Non-pigmented ciliary epithelial cell (primary cell): ENCODE measurements at places on chromosomes 7 and 10.

GRCh38 chr7:150901160-150902035, 49.1 kb downstream of the AOC1 start:
- DNase-seq, result no peak

- DNase-seq, result no peak
Measured at GRCh38 chr7:19944363-19945120, 171.1 kb upstream of the TMEM196 start.

GRCh38 chr7:121026159-121026558, 37.6 kb downstream of the CPED1 start:
- DNase-seq, result no peak

- no peak for DNase-seq
Measured at GRCh38 chr10:114605155-114605797, 52.8 kb downstream of the ABLIM1 start.

- no peak for DNase-seq
Measured at GRCh38 chr7:2278026-2278425, 36.0 kb downstream of the NUDT1 start.

DNA sequence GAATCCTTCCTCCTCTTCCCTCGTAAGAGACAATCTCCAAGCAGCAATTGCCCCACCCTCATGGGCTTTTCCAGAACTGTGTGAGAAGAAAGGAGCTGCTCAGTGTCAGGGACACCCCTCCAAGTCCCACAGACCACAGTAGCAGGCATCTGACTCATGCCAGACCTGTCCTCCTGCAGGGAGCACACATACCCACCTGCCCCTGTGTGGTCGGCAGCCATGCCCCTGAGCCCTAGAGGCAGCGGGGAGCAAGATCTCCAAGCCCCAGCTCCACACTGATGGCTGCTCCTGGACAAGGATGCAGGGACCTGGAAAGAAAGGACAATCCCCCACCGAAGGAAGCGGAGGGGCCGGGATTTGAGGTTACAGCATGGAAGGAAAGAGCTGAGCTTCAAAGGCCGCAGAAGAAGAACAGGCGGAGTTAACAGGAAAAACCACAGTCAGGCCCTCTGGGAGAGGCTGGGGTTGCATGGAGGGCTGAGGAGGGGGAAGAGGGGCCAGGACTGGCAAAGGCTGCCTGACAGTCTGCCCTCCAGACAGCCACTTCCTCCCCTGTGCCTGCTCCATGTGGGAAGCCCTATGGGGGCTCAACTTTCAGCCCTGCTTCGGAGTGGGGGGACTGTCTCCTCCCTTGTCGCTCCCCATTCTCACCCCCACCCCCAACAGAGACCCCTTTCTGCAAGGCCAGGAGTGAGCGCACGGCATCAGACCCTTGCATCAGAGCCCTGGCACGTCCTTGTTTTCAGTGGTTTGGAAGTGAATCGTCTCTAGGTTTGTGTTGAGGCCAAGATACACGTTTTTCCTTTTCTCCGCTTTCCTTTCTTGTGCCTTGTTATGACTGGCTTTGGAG, 46.8 kb downstream of the ASB13 start:
- DNase-seq, result no peak

DNA sequence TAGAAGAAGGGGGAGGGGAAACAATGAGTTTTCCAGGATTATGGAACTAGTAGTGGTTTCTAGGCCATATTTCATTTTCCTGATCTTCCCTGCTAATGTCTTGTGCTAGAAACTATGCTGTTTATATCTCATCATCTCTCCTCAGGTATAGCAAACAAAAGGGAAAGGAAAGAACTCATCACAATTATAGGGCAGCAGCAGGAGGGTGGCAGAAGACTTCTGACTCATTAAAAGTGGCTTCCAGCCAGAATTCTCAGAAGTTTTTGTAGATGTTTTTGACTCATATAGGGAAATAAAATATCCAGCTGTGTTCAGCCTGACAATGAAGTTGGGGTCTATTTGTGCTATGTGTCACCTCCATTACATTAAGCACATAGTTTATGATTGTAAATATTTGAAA, 6.5 kb downstream of the AHR start:
- peak; percentile 63 for DNase-seq

DNA sequence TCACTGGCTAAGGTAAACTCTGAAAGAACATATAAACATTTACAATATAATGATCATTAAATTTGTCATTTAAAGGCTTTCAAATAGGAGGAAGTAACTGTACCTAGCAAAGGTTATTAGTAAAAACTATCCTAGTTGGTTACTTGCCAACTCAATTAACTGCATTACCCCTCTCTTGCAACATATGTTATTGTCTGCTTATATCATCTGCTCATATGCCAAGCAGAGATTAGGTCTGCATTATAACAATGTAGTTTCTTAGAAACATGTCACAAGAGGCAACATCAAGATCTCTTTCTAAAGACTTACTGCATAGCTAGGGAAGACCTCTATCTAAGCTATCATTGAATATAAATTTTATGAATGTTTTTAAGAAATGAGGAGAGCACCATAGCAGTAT, 132.5 kb downstream of the RELN start:
- DNase-seq, result no peak

DNA sequence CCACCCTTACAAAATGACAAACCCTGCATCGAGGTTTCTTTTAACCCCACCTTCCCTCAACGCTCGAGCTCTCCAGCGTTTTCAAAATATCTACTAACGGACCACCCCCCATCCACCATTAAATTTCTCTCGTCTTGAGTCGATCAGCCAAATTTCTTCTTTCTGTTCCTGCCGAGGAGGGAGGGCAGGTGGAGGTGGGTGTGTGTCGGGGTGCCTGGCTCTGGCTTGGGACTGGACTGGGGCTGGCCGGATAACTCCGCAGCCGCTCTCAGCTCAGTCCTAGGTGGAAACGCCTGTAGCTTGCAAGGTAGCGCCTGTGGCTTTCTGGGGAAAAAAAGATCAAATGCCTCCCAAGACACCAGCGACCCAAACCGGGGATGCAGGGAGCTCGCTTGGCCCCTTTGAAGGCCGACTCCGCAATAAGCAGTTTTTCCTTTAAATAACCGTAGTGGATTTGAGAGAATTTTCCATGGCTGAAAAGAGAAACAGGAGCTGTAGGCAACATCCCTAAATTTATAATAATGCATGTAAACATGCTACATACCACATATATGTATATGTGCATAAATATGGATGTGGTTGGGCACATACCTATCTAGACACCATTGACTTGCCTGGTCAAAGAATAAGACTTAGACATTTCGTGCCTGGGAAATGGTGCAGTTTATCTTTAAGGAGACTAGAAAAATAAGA, 1.9 kb upstream of the TMEM178B start:
- no peak for DNase-seq

- DNase-seq, result no peak
Measured at GRCh38 chr10:84217746-84218145, 7.6 kb downstream of the LRIT2 start.

GRCh38 chr10:50472914-50473313, 150.8 kb downstream of the SGMS1 start:
- DNase-seq, result no peak

GRCh38 chr10:11560076-11560709, 51.3 kb downstream of the USP6NL start:
- no peak for DNase-seq

DNA sequence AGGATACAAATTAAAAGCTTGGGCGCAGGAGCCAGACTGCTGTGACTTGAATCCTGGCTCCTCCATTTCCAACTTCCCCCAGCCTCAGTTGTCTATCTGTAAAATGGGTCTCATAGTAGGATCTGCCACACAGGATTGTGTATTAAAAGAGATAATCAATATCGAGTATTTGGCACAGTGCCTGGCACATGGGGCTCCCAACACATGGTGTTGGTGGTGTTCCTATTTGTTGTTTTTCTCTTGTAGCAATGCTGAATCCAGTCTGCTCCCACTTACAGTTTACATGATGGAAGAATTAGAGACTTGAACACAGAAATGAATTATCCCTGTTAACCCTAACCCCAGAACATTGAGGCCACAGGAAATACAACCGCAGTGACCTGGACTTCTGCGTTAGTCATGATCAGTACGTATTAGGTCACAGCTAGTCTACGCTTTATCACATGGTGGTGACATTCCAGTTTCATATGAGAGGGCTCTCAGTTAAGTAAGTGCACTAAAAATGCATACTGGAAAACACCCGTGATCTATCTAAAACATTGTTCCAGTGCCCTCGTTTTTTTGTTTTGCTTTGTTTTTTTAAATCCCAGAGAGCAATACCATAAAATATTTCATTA, 169.5 kb upstream of the KLF14 start:
- peak; percentile 95 for DNase-seq

DNA sequence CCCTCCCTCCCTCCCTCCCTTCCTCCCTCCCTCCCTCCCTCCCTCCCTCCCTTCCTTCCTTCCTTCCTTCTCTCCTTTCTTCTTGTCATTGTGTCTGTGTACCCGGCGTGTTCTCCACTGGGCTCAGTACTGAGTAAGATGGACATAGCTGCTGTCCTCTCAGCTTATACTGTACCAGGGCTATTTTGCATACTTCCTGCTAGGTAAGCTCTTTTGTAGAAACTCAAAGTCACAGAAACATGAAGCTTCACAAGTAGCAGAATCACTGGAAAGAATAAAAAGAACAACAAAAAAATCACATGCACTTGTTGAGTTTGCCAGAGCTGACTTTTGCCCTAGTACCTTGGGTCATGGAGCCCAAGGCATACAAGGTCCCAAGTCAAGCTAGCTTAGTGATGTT, 125.7 kb downstream of the PLPP4 start:
- DNase-seq, result no peak

GRCh38 chr7:130913639-130914553, 179.9 kb upstream of the KLF14 start:
- no peak for DNase-seq

DNA sequence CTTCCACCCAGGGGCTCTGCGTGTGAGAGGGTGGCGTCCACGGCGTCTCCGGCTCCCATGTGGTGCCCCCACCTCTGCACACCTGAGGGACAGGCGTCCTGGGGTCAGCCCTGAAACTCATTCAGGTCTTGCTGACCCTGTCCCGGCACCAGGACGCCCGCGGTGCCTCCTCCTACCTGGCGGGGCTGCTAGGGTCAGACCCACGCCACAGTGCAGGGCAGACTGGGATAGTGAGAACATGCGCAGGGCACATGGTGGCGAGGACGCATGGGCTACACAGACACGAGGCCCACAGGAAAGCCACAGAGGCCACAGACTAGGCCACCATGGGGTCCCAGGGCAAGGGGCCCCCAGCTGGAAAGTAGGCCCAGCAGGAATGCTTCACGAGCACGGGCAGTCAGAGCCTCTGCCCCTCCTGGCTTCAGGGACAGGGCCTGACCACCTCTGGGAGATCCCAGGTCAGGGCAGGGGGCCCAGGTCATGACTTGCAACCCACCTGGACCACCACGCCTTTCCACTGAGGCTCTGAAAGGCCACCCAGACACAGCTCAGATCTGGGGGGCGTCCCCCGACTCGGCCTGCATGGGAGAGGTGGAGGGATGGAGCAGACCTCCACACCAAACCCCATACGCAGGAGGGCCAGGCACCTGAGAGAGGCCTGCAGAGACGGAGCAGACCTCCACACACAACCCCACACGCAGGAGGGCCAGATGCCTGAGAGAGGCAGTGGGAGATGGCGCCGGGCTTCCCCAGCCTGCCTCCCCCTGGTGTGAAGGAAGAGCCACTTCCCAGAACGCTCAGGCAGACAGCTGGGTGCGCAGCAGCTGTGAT, 188.6 kb downstream of the ELFN1 start:
- no peak for DNase-seq

- DNase-seq, result no peak
Measured at GRCh38 chr7:123209786-123210185, 10.0 kb upstream of the SLC13A1 start.

GRCh38 chr10:27446091-27446918, 57.8 kb upstream of the RAB18 start:
- peak; percentile 5 for DNase-seq

GRCh38 chr7:70474639-70475234, 657.2 kb upstream of the GALNT17 start:
- no peak for DNase-seq

GRCh38 chr10:84173501-84173929, at the start of gene GPR15LG:
TSS of gene GPR15LG (plus strand) at chr10:84173801. CDS start at chr10:84173852, 51 bp downstream.
- DNase-seq, result no peak

DNA sequence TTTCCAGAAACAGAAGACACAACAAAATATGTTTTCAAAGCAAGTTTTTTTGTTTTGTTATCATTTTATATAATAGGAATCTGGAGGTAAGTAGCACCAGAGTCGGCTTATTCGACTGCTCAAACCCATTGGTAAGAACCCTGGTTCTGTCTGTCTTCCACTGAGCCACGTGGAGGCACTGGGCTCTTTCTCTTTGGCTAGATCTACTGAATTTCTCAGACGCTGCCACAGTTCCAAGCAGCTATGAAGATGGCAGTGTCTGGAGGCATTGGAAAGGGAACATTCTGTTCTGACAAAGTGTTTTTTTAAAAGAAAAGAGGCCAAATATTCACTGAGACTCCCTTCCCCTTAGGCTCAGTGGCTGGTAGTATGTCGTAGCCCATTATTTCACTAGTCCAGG, 338.8 kb downstream of the NRG3 start:
- no peak for DNase-seq

DNA sequence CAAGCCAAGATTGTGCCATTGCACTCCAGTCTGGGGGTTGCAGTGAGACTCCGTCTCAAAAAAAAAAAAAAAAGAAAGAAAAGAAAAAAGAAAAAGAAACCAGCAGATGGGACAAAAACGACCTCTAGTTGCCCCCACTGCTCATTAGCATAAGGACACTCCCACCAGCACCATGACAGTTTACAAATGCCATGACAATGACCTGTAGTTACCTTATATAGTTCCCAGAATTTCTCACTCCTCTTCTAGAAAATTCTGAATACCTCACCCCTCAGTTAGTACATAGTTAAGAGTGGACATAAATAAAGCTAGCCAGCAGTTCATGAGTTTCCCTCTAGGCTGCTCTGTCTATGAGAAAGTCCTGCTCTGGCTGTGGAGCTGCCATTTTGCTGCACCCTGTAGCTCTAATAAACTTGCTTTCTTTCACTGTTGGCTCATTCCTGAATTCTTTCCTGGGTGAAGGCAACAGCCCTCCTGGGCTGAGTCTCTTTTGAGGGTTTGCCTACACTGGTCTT, 276.8 kb upstream of the AKR1E2 start:
- DNase-seq, result no peak

- no peak for DNase-seq
Measured at GRCh38 chr7:94594882-94595281, 61.1 kb downstream of the SGCE start.

DNA sequence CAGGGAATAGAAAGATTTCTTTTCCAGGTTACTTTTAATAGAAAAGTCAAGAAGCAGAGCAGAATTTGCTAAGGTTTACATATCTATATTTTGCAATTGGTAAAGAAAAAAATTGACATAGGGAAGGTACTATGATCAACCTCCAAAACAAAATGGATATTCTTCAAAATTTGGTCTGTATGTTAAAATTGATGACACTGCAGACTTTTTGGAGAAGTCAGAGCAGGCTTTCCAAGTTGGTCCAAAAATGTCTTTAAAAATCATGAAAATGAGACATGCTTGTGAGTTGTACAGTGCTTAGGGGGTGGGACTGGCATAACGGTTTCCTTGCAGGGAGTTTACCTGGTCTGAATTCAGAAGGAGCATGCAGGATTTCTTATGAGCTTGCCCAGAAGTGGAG, 77.0 kb downstream of the TFPI2 start:
- DNase-seq, result no peak

GRCh38 chr10:4663162-4663992, 162.6 kb upstream of the AKR1E2 start:
- DNase-seq, result peak; percentile 99
